ENCODE measurements at places on chromosomes 3 and 15. TPM values are rescaled to one million over a fixed set of nuclear protein-coding genes. Genes with fewer than 3 reads are reported as not detected.

CYP19A1 gene
- not detected for polyA plus RNA-seq

AKAP13 gene
- polyA plus RNA-seq, result 152 TPM

C3orf20 gene
- polyA plus RNA-seq, result not detected

BOC gene
- 0.70 TPM for polyA plus RNA-seq

CCR9 gene
- polyA plus RNA-seq, result 6.3 TPM

All from IgD-negative memory B cell (primary cell).